ENCODE measurements at places on chromosomes 16 and 17.

DNA sequence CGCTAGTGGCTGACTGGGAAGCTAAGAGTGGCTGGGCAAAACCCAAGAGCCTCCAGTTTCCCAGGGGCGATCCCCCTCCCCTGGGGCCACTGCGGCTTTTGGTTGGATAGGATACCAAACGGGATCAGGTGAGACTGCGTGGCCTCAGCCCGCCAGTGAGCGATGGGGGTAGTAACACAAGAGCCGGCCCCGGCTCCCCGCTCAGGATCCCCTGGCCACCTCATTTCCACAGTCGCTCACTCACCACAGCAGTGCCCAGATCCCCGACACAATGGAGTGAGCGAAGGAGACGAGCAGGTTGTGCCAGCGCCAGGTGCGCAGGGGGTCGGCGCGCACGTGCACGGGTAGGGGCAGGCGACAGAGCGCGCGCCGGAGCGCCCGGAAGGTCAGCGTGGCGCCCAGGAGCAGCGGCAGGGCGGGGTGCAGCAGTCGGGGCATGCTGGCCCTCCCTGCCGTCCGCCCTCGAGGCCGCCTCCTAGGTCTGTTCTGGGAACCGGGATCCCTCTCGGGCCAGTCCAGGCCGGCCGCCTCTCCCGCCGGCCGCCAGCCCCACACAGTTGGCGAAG lies 290 bp downstream of the TLCD1 start:
- DNase-seq: peak; percentile 36

GRCh38 chr16:87337262-87337771 lies 20.1 kb upstream of the C16orf95 start:
- no peak for DNase-seq

DNA sequence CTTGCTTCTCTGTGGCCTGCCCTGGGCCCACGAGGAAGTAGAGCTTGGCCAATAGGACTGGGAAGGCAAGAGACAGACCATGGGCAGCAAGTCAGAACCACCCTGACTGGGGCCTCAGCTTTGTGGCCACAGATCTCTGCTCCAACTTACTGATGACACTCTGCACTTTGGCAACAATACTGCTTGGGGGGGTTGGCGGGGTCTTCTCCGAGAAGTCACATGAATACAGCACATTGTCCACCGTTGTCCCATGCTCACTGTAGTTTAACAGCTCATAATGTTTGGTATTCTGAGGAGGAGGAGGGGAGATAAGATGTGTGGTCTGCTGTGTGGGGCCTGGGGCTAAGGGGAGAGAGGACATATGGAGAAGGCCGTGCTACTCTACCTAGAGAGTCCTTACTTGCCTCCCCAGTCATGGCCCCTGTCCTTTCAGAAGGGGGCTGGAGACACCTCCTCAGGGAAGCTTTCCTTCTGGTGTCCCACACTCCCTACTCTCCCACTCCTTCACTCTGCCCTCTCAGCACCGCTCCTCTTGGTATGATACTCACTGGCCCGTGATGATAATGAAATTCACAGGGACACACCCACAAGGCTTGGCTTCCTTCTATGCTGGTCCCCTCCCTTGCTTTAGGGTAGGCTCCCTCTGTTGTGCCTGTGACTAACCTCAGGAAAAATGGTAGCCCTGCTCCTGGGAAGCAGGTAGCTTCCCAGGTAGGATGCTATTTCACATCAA lies 4.0 kb upstream of the DHRS13 start:
- no peak for DNase-seq

DNA sequence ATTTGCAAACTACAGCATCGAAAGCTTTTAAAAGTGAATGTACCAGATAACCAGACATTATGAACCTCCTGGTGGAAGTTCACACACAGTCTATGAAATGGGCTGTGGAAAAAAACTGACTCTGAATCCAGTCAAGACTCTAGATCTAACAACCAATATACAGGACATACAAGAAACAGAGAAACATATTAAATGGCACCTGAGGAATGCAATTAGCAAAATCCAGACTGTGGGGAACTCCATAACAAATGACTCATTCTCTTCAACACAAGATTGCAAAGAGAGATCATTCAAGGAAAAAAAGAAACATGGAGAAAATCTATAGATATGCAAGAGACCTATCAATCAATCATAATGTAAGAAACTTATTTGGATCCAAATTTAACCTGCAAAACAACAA lies 119.0 kb downstream of the MYO1D start:
- DNase-seq: no peak

DNA sequence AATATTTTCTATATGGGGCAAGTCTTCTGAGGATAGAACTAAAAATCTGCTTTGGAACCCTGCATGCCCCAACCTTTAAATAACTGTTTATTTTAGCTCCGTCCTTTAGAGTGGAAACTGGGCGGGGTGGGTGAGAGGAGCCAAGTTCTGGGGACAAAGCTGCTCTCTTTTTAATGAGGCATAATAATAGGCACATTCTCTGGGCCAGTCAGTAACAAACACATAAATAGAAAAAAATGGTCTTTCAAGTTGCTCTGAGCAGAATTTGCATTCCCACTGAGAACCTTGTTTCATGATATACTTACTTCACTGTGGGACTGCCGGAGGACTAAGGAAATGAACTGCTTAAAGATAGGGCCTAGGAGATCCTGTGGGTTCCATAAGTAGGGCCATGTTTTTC lies 51.5 kb downstream of the KNOP1 start:
- DNase-seq: no peak

GRCh38 chr17:68446626-68447041 lies 10.7 kb downstream of the WIPI1 start:
- no peak for DNase-seq

DNA sequence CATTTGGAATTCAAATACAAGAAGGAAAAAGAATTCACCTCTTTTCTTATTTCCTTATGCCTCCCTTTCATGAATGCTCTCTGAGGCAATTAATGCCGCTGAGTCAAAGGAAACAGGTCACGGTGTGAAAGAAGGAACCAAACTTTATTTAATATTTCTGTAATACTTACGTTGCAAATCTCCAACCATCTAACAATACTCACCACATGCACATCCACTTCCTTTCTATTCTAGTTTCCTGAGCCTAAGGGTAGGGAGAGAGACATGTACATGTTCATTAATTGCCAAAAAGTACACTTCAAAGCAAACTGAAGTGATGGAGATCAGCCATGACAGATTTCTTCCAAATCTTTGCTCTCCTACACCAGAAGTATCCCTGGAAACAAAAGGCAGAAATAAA lies 47.9 kb upstream of the HLF start:
- DNase-seq: no peak

DNA sequence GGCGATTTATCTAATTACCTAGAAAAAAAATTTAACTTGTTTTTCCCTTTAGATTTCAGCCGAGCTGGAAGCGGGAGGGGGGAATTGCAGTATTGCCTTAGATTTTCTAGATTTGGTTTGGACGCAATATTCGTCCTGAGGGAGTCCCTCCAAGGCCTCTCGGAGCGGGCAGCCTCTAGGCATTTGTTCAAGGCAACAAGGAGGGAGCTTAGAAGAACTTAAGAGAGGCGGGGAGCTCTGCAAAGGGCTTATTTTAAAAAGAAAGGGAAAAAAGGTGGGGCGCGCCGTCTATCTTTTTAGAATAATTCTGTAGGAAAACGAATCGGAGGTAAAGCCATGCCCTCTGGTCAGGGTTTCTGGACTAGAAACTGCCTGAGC lies 407 bp upstream of the TMEM94 start:
- DNase-seq: no peak

- no peak for DNase-seq
Observed at GRCh38 chr16:77009453-77009852, 181.5 kb upstream of the MON1B start.

DNA sequence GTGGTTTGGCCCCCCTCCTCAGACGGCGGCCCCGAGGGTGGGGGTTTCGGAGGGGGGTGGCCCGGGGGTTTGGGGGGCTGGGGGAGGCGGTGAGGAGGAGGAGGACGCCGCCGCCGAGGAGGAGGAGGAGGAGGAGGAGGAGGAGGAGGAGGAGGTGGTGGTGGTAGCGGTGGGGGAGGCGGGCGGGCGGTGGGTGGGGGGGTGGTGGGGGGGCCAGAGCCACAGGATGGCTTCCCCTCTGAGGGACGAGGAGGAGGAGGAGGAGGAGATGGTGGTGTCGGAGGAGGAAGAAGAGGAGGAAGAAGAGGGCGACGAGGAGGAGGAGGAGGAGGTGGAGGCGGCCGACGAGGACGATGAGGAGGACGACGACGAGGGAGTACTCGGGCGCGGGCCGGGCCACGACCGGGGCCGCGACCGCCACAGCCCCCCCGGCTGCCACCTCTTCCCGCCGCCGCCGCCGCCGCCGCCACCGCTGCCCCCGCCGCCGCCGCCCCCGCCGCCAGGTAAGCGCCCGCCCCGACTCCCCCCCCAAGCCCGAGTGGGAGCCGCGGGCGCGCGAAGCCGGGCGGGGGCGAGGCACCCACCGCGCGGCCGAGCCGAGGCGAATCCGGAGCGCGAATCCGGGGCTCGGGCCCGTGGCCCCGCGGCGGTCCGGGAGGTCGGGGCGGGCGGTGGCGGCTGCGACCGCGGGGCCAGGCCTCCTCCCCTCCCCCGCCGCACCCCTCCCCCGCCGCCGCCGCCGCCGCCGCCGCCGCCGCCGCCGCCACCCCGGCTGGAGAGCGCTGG lies 3.8 kb upstream of the CHD3 start:
- peak; percentile 20 for DNase-seq

DNA sequence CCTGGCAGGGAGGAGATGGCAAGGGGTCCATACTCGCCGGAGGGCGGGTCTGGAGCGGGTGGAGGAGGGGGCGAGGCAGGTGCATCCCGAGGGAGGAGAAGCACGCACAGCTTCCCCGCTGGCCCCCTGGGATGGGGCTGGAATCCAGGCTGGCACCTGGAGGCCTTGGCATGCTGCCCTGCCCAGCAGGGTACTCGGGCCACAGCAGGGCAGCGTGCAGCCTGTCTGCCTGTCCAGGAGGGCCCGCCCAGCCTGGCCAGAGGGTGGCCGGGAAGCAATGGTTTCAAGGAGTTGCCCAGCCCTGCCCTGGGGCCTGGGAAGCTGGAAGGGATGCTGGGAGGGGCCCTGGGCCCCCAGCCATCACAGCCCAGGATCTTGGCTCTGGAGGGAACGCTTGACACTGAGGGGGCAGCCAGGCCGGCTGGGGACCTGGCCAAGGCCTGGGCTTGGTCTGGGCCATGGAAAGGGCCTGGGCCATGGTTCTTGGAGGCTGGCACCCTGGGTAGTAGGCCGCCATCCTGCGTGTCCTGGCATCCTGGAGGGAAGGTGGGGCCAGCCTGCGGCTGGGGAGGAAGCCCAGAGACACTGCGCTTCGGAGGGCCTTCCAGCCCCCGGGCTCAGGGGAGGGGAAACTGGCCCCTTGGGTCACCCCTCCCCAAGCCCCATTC lies 1.1 kb downstream of the GLIS2 start:
- no peak for DNase-seq

- DNase-seq: no peak
Observed at GRCh38 chr16:51012396-51012795, 138.7 kb downstream of the SALL1 start.
